Neural progenitor cell (in vitro differentiated cells): ENCODE measurements at places on chromosomes 6 and 20. TPM values are rescaled to one million over a fixed set of nuclear protein-coding genes. Genes with fewer than 3 reads are reported as not detected.

DNA sequence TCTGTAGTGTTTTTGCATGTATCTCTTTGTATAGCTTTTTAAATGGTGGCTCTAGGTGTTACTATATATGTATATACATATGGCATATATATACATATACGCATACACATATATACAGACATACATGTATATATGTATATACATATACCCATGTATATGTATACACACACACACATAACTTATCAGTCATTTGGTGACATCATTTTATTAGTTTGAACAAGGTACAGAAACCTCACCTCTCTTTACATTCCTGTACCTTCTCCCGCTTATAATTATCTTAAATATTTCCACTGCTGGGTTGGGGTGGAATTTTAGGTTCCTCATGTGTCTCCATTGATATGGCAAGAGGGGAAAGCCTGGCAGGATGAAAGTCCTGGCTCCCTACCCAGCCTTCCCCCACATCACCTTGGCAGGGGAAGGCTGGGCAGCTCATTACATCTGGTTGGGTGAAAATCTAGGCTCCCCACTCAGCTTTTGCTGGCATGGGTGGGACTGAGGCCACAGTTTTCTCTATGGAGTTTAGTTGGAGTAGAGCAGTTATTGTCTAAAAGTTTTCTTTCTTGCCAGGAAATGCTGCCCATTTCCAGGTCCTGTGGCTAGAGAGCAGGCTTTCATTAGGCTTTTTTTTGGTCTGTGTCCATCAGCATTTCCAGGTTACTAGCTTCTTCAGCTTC is 7.6 kb downstream of the GLO1 start:
- H3K4me1 ChIP-seq, result no peaks in the 10 kb centered on the region
- H3K27ac ChIP-seq, result no peak overlapping the region
- H3K36me3 ChIP-seq, result peaks cover 26% of the 10 kb centered on the region
- H3K27me3 ChIP-seq, result no peaks in the 10 kb centered on the region

- H3K4me3 ChIP-seq, result no peak overlapping the region
- H3K4me1 ChIP-seq, result peaks cover 50% of the 10 kb centered on the region
- peaks cover 7% of the 10 kb centered on the region for H3K27me3 ChIP-seq
- no peak overlapping the region for H3K27ac ChIP-seq
- no peaks in the 10 kb centered on the region for H3K36me3 ChIP-seq
- no peak for DNase-seq
These were observed 61.0 kb downstream of the EDN3 start for GRCh38 chr20:59361411-59361810.

Gene C20orf144
- 0.53 TPM in 1 of 2 replicates, not detected in the other for total RNA-seq

Gene DZANK1
- total RNA-seq, result 5.3 and 8.3 TPM in 2 replicates

Gene HMGCLL1
- total RNA-seq, result 5.0 and 6.5 TPM in 2 replicates

DNA sequence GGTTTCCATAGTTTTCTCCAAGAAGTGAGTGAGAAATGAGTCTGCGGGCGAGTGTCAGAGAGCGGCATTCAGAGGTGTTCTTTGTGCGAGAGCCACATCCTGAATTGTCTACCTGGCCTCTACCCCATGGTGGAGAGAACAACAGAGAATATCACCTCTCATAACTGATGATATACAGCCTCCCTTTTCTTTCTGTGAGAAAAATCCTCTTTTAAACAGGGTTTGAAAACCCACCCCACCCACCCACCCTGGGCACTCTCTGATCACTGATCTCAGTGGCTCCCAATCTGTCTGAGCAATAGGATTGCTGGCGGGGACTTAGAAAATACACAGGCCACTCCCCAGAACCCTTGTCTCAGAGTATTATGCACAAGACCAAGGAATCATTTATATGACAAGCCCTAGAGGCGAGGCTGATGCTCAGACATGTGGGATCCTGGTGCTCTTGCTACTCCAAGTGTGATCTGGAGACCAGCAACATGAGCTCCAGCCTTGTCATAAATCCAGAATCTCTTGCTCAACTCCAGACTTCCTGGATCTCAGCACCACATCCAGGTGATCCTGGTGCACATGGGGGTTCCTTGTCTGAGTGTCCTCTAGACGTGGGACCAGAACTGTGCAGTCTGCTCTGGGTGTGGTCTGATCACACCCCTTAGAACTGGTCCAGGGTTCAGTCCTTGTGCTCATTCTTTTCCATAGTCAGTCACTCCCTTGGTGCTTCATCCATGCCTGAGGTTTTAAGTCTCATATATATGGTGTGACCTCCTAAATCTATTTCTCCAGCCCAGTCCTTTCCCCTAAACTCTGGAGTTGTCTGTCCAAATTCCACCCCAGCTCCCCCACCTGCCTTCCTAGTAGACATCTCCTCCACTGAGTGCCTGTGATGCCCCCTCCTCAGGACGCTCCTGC is 5.3 kb downstream of the HLA-B start:
- H3K4me3 ChIP-seq, result no peak overlapping the region
- no peak overlapping the region for H3K27ac ChIP-seq
- no peaks in the 10 kb centered on the region for H3K4me1 ChIP-seq
- peaks cover 16% of the 10 kb centered on the region for H3K27me3 ChIP-seq

Gene C6orf163
- 2.6 and 3.1 TPM in 2 replicates for total RNA-seq

GRCh38 chr20:47950124-47950912 is 165.0 kb upstream of the SULF2 start:
- H3K27ac ChIP-seq, result no peak overlapping the region
- H3K36me3 ChIP-seq, result no peaks in the 10 kb centered on the region
- H3K27me3 ChIP-seq, result no peaks in the 10 kb centered on the region
- no peak overlapping the region for H3K4me3 ChIP-seq

DNA sequence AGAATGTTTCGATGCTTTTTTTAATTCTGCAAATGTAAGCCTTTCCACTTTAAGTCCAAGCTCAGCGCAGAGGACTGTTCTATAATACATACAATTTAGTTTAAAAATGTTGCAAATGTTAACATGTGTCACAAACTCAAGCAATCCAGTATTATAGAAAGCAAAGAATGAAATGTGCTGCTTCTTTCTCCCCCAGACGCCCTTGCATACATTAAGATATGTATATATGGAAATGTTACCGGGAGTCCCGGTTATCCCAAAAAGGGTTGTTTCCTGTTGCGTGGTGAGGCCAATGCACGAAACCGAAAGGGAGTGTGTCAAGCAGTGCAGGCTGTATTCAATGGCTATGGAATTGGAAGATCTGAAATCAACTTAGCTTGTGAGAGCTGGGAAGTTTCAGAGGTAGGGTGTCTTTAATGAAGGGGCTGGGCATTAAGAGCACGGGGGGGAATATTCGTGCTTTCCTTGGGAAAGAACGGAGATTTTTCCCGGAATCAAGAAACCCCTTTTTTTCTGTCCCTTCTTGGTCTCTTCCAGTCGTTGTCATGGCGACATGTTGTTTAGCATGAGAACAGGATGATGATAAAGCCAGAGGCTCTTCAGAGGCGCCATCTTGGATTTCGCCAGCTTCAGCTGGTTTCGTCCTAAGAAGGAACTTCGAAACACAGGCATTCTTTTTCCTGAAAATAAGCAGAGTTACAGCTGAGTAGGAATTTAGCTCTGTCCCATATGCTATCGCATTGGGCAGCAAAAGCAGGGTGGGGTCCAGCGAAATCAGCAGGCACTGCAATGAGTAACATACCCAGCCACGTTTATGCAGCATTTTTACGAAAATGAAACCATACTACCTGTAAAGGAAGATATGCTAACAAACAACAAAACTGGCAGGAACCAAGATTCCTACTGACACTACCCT is 10.1 kb upstream of the NQO2 start:
- H3K27ac ChIP-seq, result peak overlapping the region; percentile 98
- DNase-seq, result peak; percentile 96
- H3K36me3 ChIP-seq, result no peaks in the 10 kb centered on the region
- peak overlapping the region; percentile 64 for H3K4me3 ChIP-seq
- H3K27me3 ChIP-seq, result no peaks in the 10 kb centered on the region

Gene ME1
- total RNA-seq, result 2.0 and 2.8 TPM in 2 replicates

Gene TTBK1
- 1.7 and 3.2 TPM in 2 replicates for total RNA-seq

- no peaks in the 10 kb centered on the region for H3K36me3 ChIP-seq
- no peaks in the 10 kb centered on the region for H3K27me3 ChIP-seq
- H3K4me3 ChIP-seq, result no peak overlapping the region
- H3K4me1 ChIP-seq, result no peaks in the 10 kb centered on the region
- DNase-seq, result no peak
These were observed 70.2 kb upstream of the TMEM170B start for GRCh38 chr6:11467364-11467763.

DNA sequence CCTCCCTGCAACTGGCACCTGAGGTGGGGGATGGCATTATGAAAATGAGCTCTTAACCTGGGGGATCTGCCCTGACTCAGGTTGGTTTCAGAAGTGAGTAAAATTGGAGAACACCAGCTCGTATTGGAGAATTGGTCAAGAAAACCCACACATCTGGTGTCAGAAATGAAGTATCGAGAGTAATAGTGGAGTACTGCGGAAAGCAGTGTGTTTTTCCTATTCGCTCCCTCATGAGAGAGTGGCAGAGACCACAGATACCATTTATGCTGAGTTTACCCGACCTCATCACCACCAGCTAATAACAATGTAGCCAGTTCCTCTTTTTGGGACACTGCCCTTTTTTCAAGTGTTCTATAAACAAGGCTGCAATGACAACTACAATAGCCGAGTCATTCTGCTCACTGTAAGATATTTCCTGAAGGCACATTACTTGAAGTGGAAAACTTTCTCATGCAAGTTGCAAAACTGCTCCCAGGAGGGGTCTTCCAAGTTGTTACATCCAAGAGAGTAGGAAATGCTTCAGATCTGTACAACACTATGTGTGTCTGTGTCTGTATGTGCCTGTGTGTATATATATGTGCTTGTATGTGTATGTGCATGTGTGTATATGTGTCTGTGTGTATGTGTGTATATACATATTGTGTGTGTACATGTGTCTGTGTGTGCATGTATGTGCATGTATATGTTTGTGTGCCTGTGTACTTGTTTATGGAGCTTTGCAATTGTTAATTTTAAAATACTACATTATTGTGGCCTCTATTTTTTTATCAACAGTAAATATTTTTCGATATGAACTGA is 106.0 kb upstream of the CST7 start:
- H3K4me1 ChIP-seq, result peaks cover 1% of the 10 kb centered on the region
- no peak overlapping the region for H3K4me3 ChIP-seq
- no peak overlapping the region for H3K27ac ChIP-seq
- DNase-seq, result no peak
- H3K36me3 ChIP-seq, result no peaks in the 10 kb centered on the region
- H3K27me3 ChIP-seq, result no peaks in the 10 kb centered on the region

- DNase-seq, result no peak
- no peak overlapping the region for H3K4me3 ChIP-seq
- H3K27ac ChIP-seq, result no peak overlapping the region
- H3K27me3 ChIP-seq, result no peaks in the 10 kb centered on the region
- no peaks in the 10 kb centered on the region for H3K4me1 ChIP-seq
- H3K36me3 ChIP-seq, result no peaks in the 10 kb centered on the region
These were observed 612.5 kb downstream of the CDH26 start for GRCh38 chr20:60570481-60571277.

- H3K4me3 ChIP-seq, result no peak overlapping the region
- no peak for DNase-seq
- H3K36me3 ChIP-seq, result no peaks in the 10 kb centered on the region
- H3K27me3 ChIP-seq, result no peaks in the 10 kb centered on the region
These were observed 117.4 kb upstream of the PROKR2 start for GRCh38 chr20:5434116-5434515.

DNA sequence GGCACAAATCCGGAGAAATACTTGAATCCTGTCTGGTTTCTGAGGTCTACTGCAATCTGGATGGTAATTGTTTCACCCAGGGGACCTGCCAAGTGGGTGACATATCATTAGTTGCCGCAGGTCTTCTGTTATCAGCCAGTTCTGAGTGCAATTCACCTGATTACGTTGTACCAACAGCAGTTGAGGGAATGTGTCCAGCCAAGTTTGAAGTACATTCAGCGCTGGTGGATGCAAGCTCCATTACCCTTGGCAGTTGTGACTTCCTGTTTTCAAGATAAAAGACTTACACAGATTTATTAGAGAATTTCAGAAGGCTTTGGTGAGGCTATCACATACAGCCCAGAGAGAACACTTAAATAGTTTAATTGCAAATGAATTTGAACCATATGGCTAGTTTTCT is 42.8 kb downstream of the FNDC1 start:
- peaks cover 7% of the 10 kb centered on the region for H3K4me1 ChIP-seq
- H3K27ac ChIP-seq, result no peak overlapping the region
- no peak for DNase-seq
- H3K4me3 ChIP-seq, result no peak overlapping the region

Gene PEX6
- total RNA-seq, result 11.3 and 22.4 TPM in 2 replicates

DNA sequence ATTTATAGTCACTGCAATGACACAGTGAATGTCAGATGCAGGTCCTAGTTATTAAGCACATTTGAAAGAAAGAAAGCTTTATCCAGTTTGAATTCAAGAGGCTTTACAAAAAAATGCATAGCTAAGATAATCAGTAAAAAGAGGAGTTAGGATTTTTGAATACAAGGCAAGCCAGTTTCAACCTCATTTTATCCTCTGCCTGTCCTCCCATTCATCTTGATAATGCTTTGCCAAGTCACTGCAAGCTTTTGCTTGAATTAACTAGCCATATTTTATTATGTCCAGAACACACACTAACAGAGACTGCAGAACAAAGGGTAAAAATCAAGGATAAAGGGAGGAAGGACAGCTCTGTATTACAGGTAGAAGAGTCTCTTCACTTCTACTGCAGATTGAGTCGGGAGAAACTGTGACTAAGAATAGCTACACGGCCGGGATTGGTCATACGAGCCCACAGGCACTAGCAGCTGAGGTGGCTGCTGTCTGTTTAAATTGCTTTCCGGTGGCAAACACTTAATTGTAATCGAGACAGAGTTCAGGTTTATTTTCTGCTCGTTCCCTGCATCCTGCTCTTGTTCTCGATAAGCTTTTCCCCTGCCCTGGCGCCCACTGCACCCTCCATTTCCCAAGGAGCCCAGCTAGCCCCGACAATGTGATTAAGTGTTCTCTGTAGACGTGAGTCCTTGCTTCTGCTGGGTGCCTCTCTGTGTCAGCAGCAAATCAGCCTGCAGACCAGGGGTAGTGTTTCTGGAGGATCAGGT is 30.5 kb upstream of the AKAP12 start:
- no peak overlapping the region for H3K4me3 ChIP-seq
- no peak for DNase-seq
- no peaks in the 10 kb centered on the region for H3K36me3 ChIP-seq
- peaks cover 8% of the 10 kb centered on the region for H3K4me1 ChIP-seq
- H3K27me3 ChIP-seq, result no peaks in the 10 kb centered on the region
- no peak overlapping the region for H3K27ac ChIP-seq

DNA sequence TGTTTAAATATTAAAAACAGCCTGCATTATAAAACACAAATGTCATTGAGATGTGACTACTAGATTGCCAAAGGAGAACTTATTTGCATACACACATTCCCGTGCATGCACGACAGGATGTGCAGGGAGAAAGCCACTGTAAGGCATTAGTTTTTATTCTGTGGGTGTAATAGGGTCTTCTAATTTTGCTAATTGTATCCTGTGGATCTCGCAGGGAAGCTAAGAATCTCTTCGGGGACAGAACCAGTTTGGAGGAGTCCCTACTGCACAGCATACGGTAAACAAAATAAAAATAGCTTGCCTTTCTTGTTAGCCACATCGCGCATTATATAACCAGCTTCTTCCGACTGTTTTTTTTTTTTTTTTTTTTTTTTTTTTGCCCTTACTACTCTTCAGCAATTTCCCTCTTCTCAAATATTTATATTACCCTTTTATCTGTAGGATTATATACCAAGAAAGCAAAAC is 2.0 kb downstream of the ATXN1 start:
- peaks cover 20% of the 10 kb centered on the region for H3K4me1 ChIP-seq
- DNase-seq, result peak; percentile 15
- H3K27me3 ChIP-seq, result peaks cover 51% of the 10 kb centered on the region
- H3K36me3 ChIP-seq, result no peaks in the 10 kb centered on the region
- H3K27ac ChIP-seq, result no peak overlapping the region
- H3K4me3 ChIP-seq, result peak overlapping the region; percentile 80
